Dermis blood vessel endothelial cell (primary cell): ENCODE measurements at places on chromosomes 7 and 10. TPM values are rescaled to one million over a fixed set of nuclear protein-coding genes. Genes with fewer than 3 reads are reported as not detected.

HHEX gene
- 56.7 and 66.9 TPM in 2 replicates for total RNA-seq

GPC2 gene
- 2.8 and 4.4 TPM in 2 replicates for total RNA-seq

GRCh38 chr7:105673367-105674084, 92.2 kb upstream of the EFCAB10 start:
- DNase-seq = peak; percentile 31

DNA sequence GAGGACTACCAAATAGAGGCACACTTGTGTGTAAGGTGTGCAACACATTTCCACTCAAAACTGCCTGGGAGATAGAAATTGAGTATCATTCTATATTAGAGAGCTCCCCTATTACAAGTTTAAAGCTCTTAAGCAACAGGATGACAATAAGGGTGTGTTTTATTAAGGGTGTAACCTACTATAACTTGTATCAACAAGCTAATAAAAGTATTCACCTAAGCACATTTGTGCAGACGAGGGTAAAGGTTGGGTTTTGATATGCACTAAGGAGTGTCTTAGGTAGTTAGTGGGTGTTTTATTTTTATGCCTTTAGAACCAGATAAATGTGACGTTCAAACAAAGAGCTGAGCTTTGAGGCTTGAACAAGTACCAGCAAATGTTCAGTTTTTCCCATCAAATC, 2.8 kb upstream of the FAM53B start:
- DNase-seq = no peak

DNA sequence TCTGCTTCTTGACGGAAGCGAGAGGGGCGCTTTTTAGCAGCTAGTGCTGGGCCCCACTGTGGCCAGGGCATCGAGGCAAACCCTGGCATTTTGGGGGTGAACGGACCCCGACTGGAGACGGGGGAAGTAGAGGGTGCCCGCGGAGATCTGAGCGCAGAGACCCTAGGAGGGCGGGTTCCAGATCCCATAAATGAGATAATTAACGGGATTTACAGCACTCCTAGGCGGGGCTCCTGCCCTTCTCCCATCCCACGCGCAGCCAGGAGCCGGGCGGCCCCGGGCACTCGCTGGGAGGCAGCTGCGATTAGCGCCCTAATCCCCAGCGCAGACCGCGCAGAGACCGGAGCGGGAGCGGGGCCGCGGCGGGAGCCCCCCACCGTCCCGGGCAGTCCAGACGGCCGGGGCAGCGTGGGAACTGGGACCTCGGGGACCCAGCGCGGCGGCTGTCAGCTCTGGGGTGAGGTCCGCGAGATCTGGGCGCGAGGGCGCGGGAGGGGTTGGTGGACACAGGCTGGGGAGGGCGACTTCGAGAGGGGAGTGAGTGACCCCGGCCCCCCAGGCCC, 735 bp downstream of the JCAD start:
- peak; percentile 26 for DNase-seq

DNA sequence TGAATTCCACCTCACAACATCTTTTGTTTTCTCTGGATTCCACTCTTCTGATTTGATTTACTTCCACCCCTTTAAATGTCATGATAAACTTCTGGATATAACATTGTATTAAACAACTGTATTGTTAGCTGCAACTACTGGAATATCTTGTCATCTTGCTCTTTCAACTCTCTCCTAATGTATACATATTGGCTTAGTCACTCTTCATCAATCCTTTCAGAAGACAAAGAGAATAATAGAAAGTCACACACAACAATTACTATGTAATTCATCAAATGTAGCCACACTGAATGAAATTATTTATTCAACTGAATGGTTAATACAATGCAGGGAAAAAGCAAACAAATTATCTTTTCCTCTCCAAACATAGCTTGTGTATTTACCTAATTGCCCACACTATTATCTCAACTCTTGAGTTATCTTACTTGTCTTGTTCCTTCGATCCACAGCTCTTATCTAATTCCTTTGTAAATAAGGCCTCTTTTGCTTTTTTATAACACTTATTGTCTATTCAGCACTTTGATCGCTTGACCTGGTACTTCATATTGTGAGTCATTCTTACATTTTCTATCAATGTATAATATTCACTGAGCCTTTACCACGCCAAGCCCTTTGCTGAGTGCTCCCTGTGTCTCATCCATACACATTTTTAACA, 16.7 kb downstream of the SEMA3A start:
- peak; percentile 29 for DNase-seq

DNA sequence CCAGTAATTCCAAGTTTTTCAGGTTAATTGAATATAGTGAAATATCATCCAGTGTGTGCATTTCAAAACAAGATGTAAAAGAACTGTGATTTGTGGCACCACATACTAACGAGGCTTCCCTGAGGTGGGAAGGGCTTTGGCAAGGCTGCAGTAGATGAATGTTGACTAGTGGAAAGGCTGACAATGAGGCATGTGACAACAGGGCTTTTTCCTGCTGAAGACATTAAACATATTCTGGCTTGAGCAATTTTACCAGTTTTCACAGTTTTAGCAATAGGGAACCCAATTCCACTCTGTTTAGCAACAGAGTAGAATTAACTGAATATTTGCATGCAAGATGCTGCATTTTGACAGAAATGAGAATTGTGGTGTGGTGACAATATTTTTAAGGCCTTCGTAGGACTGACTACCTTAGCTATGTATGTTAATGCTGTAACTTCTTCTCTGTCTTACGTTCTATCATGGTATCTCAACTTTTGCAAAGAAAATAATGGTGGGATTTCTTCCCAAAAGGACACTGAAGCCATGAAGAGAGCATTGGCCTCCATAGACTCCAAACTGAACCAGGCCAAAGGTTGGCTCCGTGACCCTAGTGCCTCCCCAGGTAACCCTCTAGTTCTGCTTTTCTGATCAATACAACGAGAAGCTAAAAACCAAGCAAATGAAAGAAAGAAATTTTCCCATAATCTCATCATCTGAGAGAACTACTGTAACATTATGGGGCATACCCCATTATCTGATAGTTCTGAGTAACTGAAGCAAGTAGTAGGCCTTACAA, 68.5 kb downstream of the AP3M1 start:
- DNase-seq = no peak

DNA sequence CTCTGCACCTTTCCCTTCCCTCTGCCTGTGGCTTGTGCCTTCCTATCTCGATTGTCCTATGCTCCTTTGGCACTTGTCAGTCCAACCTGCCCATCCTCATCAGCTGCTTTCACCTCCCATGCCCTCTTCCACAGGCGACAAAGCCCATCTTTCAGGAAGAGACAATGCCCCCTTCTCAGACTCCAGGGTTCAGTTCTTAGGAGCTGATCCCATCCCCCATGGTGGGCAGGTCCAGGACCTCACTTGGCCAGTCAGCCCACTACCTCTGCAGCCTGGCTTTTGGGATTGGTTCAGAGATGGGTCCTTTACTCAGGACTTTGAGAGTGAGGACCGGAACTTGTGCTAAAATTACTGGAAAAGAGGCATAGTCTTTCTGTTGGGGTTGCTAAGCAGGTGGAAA, 74.0 kb upstream of the NANOS1 start:
- DNase-seq = no peak

DNA sequence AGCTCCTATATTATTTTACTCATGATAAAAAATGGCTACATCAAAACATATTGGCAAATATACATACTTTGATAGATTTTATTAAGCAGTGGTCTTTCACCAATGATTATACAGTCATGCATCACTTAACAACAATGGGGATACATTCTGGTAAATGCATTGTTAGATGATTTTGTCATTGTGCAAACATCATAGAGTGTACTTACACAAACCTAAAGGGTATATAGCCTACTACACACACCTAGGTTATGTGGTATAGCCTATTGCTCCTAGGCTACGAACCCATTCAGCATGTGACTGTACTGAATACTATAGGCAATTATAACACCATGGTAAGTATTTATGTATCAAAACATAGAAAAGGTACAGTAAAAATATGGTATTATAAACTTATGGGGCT, 98.9 kb upstream of the IL6 start:
- no peak for DNase-seq
